Activated CD8-positive, alpha-beta memory T cell treated with anti-CD3 and anti-CD28 coated beads for 24 hours (primary cell): ENCODE measurements at places on chromosomes 5 and 9.

DNA sequence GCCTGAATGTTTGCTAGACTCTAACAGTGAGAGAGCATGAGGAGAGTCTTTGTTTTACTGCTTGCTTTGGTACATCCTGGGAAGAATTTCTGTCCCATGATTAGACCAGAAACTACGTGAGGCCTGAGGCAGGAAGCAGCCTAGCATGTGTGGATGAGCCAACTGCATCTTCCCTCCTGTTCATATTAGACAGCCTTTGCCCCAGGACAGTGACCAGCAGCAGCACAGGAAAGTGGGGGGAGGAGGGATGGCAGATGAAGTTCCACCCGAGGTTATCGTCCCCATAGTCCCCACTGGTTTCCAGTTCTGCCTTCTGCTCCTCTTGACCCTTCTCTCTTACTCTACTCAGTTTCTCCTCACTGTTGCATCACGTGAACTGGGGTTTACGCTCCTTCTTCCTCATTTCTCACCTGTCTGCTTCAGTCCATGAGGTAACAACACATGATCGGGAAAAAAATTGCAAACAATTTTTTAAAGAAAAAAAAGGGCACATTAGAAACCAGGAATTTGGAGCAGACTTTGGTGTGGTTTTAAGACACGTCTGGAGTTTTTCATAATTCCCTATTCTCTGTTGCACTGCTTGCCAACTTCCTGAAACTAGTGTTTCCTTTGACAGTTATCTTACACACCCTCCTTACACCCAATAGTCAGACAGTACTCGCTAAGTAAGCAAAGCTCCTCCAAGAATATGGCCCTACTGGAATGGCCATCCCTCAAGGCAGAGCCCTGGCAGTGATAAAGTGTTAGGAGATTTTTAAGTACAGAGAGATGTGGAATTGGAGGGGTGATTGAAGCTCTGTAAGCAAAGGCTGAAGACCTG is 84.1 kb downstream of the SNX18 start:
- DNase-seq: no peak

GRCh38 chr5:109743041-109743531 is 53.4 kb downstream of the MAN2A1 start:
- DNase-seq: no peak

GRCh38 chr5:74895906-74896305 is 29.7 kb upstream of the FAM169A start:
- no peak for DNase-seq

GRCh38 chr9:4937446-4937845 is 47.6 kb upstream of the JAK2 start:
- no peak for DNase-seq

DNA sequence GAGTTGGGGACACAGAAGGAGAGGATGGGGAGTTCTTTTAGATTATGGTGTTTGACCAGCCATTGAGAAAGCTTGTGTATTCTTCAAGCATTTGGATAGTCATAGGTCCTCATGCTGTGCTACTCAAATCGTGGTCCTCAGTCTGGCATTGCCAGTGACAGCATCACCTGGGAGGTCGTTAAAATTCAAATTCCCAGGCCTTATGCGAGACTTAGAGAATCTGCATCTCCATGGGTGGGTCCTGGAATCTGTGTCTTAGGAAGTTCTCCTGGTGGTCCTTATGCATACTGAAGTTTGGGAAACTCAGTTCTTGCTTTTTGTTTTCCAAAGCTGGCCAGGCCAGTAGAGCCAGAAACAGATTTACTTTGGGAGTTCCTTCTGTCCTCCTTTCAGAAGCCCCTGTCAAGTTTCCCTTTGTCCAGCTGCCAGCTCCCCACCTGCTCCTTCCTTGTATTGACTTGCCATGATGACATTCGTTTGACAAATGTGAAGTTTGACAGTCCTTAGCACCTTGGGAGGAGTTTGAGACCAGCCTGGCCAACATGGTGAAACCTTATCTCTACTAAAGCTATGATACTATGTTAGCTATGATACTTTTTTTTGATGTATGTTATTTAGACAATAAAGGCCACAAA is 95.6 kb downstream of the PALM2AKAP2 start:
- no peak for DNase-seq

DNA sequence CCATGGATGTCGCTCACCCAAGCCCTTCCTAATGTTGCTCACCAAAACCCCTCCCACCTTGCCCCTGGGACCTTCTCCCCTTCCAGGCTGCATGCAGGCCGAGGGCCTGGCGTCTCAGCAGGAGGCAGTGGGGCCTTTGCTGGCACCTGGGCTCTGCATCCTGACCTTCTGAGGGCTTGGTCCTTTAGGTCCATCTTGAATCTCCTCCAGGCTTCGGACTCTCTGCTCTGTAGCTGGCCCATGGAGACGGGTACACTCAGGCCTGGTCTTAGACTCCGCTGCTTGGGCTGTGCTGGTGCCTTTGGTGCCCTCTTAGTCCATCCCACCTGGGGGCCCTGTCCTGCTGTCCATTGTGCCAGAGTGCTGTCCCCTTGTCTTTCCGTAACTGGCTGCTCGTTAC is 14.0 kb downstream of the TENT4A start:
- DNase-seq: no peak

DNA sequence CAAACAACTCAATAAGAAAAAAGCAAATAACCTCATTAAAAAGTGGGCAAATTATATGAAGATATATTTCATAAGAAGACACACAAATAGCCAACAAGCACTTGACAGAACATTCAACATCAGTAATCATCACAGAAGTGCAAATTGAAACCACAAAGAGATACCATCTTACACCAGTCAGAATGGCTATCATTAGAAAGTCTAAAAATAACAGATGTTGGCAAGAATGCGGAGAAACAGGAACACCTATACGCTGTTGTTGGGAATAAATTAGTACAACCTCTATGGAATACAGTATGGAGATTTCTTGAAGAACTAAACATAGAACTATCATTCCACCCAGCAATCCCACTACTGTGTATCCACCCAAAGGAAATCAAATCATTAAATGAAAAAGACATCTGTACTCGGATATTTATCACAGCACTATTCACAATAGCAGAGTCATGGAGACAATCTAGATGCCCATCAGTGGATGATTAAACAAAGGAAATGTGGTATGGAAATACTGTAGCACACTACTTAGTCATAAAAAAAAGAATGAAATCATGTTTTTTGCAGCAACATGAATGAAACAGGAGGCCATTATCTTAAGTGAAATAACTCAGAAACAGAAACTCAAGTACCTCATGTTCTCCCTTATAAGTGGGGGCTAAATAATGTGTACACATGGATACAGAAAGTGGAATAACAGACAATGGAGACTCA is 106.8 kb upstream of the FST start:
- DNase-seq: no peak

- no peak for DNase-seq
Measured at GRCh38 chr5:3789519-3790193, 194.0 kb downstream of the IRX1 start.

GRCh38 chr5:112253478-112254250 is 165.4 kb downstream of the EPB41L4A start:
- no peak for DNase-seq

GRCh38 chr9:110738982-110739381 is 70.4 kb downstream of the MUSK start:
- no peak for DNase-seq

GRCh38 chr5:116237917-116238500 is 153.2 kb downstream of the COMMD10 start:
- no peak for DNase-seq

DNA sequence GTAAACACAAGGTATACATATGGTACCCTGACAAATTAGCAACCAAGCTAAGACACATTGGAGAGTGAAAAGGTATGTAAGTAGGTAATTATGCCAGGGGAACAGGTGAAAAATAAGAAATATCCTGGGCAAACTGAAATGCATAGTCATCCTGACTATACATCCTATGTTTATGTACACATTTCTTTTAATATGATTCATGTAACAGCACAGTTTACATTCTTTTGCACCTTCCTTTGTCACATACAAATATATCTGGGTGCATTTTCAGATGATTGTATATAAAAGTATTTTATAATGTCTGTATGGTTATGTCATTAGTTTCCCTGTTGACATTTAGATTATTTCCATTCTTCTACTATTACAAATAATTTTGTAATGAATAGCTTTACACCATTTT is 1146.9 kb downstream of the EFNA5 start:
- DNase-seq: no peak

DNA sequence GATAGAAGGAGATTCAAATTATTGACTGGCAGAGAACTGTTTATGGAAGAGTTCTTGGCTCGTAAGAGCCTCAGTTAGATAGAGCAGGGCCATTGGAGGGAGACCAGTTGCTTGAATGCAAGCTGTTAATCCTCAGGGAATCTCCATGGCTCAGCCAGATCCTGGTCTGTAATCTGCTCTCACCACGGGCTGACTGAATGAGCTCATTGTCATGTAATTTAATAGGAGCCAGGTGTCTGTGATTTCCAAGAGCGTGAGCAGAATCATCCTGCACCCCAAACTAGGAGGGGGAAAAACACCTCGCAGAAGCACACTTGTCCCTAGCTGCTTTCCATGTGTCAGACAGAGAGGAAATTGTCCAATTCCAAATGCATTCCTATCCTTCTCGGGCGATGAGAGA is 19.1 kb upstream of the KCNMB1 start:
- no peak for DNase-seq

DNA sequence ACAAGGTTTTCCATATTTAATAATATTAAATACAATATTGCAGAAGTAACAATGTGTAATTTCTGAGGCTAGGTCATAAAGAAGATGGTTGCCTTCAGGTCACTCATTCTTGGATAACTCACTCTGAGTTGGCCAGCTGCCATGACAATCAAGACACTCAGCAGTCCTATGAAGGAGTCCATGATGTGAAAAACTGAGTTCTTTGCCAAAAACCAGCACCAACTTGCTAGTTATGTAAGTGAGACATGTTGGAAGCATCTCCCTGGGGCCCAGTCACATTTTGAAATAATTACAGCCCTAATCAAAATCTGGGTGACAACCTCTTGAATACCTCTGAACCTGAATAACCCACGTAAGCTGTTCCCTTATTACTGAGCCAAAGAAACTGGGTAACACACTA is 453.2 kb downstream of the CDH18 start:
- DNase-seq: no peak

GRCh38 chr5:18068826-18069225 is 434.6 kb downstream of the TAF11L14 start:
- no peak for DNase-seq

- DNase-seq: no peak
Measured at GRCh38 chr5:123150089-123150488, 61.0 kb downstream of the PRDM6 start.

GRCh38 chr9:29564564-29564963 is 1991.3 kb upstream of the C9orf72 start:
- DNase-seq: no peak

GRCh38 chr5:102715082-102715807 is 39.9 kb upstream of the PAM start:
- DNase-seq: no peak

GRCh38 chr5:43193181-43193893 is 1.3 kb downstream of the NIM1K start:
- DNase-seq: peak; percentile 68

DNA sequence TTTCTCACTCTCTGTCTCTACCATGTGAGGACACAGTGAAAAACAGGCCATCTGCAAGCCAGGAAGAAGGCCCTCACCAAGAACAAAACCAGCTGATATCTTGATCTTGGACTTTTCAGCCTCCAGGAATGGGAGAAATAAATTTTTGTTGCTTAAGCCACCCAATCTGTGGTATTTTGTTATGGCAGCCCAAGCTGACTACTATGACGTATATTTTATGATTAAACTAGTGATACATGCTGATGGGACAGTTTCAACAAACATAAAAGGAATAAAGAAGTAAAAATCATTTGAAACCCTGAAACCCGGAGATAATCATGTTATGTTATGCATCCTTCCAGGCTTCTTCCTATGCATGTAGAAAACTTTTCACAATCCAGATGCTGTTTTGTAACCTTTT is 71.5 kb upstream of the ERBIN start:
- DNase-seq: no peak

DNA sequence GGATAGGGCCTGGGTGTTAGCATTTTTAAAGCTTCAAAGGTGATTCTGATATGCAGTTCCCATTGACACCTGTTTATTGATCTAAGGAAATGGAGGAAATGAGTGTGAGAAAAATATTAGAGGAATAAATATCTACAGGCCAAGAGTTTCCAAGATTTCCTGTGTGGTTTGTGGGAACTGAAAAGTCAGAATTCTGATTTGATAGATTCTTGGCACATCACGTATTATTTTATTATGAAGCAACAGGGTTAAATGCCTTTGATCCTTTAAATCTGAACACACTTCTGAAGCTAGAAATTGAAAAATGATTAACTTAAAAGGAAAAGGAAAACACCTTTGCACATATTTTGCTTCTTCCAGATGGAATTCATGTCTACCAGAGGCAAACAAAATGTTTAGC is 113.7 kb downstream of the CD180 start:
- no peak for DNase-seq

GRCh38 chr5:2014058-2014610 is 131.4 kb upstream of the IRX4 start:
- no peak for DNase-seq

- no peak for DNase-seq
Measured at GRCh38 chr5:52690236-52690768, 97.4 kb upstream of the ITGA1 start.

GRCh38 chr5:166909040-166909439 is 1382.4 kb upstream of the WWC1 start:
- DNase-seq: no peak

DNA sequence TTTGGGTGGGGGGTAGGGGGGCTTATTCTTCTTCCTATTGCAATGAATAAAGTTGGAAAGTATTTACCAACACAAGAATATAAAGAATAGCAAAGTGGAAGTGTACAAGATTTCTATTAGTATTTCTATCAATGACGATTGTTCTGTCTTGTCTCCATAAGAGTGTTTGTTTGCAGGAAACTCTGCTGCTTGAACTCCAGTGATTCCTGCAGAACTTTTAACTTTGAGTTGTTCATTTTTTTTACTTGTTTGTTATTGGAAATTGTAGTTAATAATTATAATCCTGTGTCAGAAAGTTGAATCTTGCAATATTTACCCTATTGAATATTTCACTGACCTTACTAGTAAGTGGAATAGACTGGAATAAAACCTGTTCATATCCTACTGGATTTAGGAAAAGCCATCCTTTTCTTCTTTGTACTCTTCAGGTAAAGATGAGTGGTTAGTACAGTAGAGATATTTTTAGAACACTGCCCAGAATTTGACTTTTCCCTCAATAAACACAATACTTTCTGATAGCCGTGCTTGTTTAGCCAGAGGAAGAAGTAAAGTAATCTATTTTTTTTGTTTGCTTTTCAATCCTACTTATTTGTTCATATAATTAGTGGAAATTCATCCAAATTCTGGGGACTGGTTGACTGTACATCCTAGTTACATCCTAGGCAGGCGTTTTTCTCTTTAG is 340.4 kb downstream of the TENT4A start:
- no peak for DNase-seq

GRCh38 chr5:43563321-43563720 is 6.4 kb upstream of the PAIP1 start:
- no peak for DNase-seq
